Hematopoietic multipotent progenitor cell (in vitro differentiated cells): ENCODE measurements at places on chromosomes 5 and 9. TPM values are rescaled to one million over a fixed set of nuclear protein-coding genes. Genes with fewer than 3 reads are reported as not detected.

GPRIN1 gene
- under 0.01 TPM for total RNA-seq

SHISAL2B gene
- total RNA-seq: not detected

NEURL1B gene
- total RNA-seq: 18.3 TPM

SLC4A9 gene
- total RNA-seq: not detected

FOXD4 gene
- 0.27 TPM for total RNA-seq

TICAM2 gene
- total RNA-seq: under 0.01 TPM

PHPT1 gene
- total RNA-seq: 36.9 TPM

ERMP1 gene
- total RNA-seq: 57.4 TPM

GABRA6 gene
- not detected for total RNA-seq

TSLP gene
- under 0.01 TPM for total RNA-seq

TAL2 gene
- total RNA-seq: 0.27 TPM

COL15A1 gene
- total RNA-seq: under 0.01 TPM

TRAF1 gene
- 2.2 TPM for total RNA-seq

PCDHGA1 gene
- total RNA-seq: under 0.01 TPM

DNA sequence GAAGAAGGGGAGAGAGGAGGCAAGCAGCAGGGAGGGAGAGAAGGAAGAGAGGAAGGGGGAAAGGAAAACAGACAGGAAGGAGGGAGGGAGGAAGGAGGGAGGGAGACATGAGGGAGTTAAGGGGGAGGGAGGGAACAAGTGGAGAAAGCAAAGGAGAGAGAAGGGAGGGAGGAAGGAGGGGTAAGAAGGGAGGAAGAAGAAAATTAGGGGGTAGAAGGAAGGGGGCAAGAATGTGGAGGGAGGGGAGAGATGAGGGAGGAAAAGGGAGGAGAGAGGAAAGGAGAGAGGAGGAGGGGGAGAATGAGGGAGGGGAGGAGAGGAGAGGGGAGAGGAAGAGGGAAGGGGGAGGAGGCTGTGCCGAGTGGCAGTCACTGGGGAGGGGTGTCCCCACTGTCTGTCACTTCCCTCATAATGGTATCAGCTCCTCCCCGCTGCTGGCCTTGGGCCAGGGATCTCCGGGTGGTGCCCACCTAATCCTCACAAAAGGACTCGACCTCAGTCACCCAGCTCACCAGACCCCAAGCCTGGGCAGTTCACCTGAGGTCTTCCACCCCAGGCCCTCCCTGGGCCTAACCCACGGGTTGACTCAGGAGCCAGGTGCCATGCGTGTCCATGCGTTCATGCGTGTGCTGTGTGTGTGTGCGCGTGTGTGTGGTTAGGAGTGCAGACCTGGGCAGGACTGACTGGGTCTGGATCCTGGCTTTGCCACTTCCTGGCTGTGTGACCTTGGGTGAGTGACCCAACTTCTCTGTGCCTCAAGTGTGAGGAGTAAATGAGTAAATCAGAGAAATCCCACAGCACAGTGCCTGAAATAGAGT lies 18.1 kb downstream of the C9orf50 start:
- DNase-seq: peak; percentile 65

GRCh38 chr5:135139381-135140134 lies 105.5 kb upstream of the PITX1 start:
- DNase-seq: no peak

DNA sequence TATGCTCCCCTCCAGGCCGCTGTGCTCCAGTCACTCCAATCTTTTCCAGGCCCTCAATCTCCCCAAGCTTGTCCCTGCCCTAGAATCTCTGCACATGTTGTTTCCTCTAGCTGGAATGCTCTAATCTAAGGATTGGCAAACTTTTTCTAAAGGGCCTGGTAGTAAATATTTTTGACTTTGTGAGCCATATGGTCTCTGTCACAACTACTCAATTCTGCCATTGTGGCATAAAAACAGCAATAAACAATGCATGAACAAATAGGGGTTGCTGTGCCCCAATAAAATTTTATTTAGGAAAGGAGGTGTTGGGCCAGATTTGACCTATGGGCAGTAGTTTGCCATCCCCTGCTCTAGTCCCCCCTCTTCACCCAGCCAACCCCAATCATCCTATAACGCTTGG lies 150.5 kb upstream of the LRRTM2 start:
- DNase-seq: no peak

DNA sequence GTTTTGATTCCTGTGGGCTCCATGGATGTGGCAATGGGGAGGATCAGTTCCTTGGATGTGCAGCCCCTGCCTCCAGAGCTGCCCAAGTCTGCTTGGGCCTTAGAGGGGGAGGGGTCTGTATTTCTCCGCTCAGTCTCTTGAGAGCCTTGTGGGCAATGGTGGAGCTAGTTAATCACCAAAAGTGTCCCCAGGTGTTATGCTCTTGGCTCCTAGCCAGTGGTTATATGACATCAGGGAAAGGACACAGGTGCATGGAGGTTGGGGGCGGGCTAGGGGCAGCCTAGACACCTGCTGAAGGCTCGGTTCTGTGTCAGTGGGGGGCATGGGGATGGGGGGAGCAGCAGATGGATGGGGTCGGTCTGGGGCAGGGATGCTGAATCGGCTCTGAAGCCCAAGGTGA lies 12.4 kb upstream of the ARAP3 start:
- no peak for DNase-seq

- DNase-seq: no peak
These were observed 10.5 kb upstream of the ITGA1 start for GRCh38 chr5:52777186-52777585.

GRCh38 chr5:21145376-21145775 lies 1157.4 kb upstream of the CDH18 start:
- DNase-seq: no peak

GRCh38 chr5:150587856-150588595 lies 52.4 kb upstream of the SYNPO start:
- no peak for DNase-seq

DNA sequence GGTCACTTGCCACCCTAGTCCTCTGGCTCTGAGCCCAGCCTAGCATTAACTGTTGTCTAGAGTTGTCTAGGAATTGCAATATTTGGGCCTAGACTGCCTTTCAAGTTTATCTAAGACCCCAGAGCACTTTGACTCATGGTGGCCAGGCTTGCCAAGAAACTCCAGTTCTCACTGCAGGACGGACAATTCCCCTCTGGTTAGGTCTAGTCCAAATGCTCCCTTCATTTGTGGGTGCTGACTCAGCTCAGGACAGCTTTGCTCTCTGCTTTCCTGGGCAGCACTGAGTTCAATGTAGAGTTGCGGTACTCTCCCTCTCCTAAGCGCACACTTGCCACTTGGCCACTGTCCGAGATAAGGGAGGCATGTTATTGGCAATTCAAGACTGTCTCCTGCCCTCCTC lies 619.4 kb downstream of the TLE1 start:
- DNase-seq: no peak

GRCh38 chr9:103802068-103802467 lies 292.0 kb upstream of the SMC2 start:
- DNase-seq: no peak

DNA sequence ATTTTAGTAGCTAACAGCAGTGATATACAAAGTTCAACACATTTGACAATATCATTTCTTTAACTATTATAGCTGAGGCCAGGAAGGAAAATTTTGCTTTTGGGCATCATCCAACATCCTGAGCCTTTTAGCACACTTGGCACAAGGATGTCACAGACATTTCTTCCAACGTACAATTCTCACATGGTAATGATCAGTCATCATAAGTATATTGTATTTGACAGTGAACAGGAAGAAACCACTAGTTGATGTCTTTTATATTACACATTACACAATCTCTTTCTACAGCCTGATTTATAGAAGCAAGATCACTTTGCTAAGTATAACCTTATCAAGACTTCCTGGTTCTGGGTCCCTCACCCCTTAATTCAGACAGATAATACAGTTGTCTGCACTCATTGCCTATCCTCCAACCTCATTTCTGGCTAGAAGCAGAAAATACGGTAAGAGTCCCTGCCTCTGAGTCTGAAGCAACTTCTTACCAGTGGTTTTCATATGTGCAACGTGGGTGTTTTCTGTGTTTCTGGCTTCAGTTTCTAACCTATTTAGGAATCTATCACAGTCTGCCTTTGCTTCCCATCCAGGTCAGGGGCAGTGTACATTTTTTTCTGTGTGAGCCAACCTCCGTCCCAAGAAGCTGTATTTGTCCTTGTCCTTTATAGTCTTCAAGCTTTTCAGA lies 167.8 kb downstream of the PAM start:
- no peak for DNase-seq

GRCh38 chr9:70852711-70853240 lies 268.6 kb downstream of the TRPM3 start:
- DNase-seq: no peak

GRCh38 chr5:176547802-176548201 lies 1.3 kb upstream of the CDHR2 start:
- no peak for DNase-seq

DNA sequence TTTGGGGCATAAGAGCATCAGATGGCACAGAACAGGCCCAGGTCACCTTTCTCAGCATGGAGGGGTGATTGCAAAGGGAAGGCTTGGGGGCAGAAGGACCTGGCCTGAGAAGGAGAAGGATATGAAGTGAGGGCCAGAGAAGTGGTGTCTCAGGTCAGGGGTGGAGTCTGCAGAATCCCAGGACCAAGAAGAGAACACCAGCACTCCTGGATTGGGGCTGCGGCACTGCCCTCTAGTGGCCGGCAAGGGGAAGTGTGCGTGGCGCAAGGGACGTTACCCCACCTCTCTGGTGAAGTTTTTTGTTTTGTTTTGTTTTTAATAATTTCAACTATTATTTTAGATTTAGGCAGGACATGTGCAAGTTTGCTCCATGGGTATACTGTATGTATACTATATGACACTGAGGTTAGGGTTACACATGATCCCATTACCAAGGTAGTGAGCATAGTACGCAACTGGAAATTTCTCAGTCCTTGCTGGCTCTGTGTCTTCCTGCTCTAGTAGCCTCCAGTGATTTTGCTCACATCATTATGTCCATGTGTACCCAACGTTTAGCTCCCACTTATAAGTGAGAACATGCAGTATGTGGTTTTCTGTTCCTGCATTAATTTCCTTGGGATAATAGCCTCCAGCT lies 1548.6 kb downstream of the EFNA5 start:
- peak; percentile 3 for DNase-seq

DNA sequence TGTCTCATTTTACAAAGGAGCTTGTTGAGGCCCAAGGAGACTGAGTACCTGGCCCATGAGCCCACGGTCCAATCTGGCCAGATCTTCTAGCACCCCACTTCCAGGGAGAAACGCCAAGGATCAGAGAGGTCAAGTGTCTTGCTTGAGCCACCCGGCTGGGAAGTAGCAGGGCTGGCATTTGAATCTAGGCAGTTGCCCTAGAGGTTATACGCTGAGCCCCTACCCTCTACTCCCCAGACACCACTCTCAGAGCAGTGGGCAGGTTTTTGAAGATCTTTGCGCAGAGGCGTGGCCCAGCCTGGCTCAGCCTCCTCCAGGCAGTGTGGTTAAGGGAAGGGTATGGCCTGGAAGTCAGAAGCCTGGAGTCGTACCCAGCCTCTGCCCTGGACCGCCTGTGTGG lies 5.8 kb upstream of the NUP214 start:
- DNase-seq: no peak

DNA sequence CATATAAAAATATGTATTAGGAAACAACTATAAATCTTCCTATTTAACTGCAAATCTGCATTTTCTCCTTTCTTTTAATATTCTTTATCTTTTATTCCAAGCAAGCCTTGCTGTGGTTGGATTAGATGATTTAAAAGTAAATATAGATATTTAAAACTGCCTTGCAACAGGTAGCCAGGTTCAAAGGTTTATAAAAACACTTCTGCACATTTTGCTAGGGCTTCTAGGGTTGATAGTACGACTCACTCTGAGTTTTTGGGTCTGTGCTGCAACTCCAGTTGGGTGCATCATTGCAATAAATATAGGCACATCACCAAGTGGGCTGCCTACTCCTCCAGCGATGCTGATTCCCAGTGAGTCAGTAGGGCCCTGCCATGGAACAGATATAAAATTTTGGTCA lies 167.7 kb downstream of the MPDZ start:
- no peak for DNase-seq

- no peak for DNase-seq
These were observed 287.8 kb upstream of the ISL1 start for GRCh38 chr5:51095486-51095885.

- no peak for DNase-seq
These were observed 150.6 kb downstream of the GAS1 start for GRCh38 chr9:86796666-86797065.

- no peak for DNase-seq
These were observed 151.0 kb downstream of the COX7C start for GRCh38 chr5:86768699-86769202.
